ENCODE measurements at places on chromosomes 7 and 10.

DNA sequence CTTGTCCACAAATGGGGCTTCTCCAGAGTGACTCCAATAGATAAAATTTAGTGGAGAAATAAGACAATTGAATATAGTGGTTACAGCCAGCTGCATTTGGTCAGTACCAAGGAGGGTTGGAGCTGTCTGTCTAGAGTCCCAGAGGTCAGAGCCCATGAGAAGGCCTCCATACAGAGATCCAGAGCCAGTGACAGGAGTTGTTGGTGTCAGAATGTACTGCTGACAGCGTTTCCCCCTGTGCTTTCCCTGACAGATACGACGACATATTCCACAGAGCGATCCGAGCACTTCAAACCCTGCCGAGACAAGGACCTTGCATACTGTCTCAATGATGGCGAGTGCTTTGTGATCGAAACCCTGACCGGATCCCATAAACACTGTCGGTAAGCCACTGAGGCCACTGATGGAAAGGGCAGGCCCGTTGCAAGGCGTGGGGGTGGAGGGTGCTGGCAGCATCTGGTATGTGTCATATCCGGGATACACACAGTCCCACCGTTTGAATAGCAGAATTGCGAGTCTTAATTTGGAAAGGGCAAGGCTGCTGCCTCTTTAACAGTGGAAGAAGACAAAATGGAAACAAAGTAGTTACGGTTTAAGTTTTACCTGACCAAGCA lies 483.6 kb downstream of the NRG3 start:
- H3K27ac ChIP-seq, result no peak overlapping the region
- H3K27me3 ChIP-seq, result no peaks in the 10 kb centered on the region
- no peaks in the 10 kb centered on the region for H3K36me3 ChIP-seq
- H3K4me1 ChIP-seq, result no peaks in the 10 kb centered on the region
- no peak for DNase-seq

GRCh38 chr7:28211006-28211405 lies 30.4 kb upstream of the JAZF1 start:
- H3K27ac ChIP-seq, result no peak overlapping the region
- H3K4me1 ChIP-seq, result no peaks in the 10 kb centered on the region
- no peaks in the 10 kb centered on the region for H3K36me3 ChIP-seq
- H3K4me3 ChIP-seq, result no peak overlapping the region
- no peaks in the 10 kb centered on the region for H3K27me3 ChIP-seq

DNA sequence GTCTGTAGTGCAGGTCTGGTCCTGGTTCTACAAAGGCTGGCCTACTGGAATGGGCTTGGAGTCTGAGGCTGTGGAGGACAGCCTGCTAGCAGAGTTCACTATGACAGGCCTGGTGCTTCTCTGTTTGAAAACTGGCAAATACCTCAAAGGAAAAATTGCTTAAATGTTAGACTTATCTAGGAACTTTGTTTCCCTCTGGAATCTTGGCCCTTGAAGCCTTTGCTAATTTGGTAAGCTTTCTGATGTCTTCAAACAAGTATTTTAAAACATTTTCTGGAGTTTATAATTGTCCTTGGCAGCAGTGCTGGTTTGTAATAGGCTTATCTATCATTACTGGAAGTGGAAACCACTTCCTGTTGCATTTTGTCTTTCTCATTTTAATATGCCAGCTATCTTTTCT lies 139.7 kb downstream of the TMEM26 start:
- no peak for DNase-seq
- no peak overlapping the region for H3K27ac ChIP-seq
- H3K4me3 ChIP-seq, result no peak overlapping the region
- H3K4me1 ChIP-seq, result peaks cover 11% of the 10 kb centered on the region
- H3K27me3 ChIP-seq, result no peaks in the 10 kb centered on the region

DNA sequence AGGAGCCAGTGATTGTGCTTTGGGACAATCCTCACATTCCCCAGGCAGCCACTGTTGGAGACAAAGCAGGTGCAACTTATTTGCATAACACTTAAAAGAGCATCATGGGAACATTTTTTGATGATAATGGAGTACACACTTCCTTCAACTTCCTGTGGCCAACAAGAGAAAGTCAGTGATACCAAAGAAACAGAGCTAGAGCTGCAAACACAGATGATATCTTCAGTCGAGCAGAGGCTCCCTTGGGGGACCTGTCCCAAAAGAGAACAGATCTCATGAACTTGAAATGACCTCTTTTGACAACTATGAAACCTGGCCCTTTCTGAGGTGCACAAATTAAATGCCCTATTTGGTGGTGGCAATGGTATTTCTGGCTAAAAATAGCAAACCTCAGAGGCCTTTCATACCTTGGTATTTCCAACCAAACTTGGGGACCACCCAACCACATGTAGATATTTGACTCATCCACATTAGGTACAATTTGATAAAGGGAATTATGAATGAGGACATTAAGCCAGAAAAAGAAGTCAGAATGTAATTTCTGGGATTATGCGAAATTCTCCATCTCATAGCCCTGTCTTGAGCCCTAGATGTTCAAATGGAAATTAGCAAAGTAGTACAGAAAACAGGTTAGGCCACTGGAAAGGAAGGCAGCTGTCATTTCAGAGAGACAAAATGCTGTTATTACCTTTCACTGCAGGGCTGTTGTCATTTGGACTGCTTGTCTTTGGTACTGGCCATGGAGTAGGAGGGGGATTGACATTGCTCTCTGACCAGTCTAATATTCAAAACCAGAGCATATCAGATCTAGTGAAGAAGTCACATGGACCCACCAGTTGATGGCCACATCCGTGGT lies 146.2 kb downstream of the ICA1 start:
- no peak overlapping the region for H3K27ac ChIP-seq
- peaks cover 6% of the 10 kb centered on the region for H3K36me3 ChIP-seq
- H3K4me1 ChIP-seq, result no peaks in the 10 kb centered on the region
- no peaks in the 10 kb centered on the region for H3K27me3 ChIP-seq
- no peak for DNase-seq

- H3K4me3 ChIP-seq, result no peak overlapping the region
- DNase-seq, result no peak
- no peaks in the 10 kb centered on the region for H3K36me3 ChIP-seq
- H3K4me1 ChIP-seq, result no peaks in the 10 kb centered on the region
- H3K27me3 ChIP-seq, result no peaks in the 10 kb centered on the region
- H3K27ac ChIP-seq, result no peak overlapping the region
Measured at GRCh38 chr7:31299336-31299735, 41.2 kb downstream of the NEUROD6 start.

Measured in upper lobe of right lung (tissue), 1 donor.